ENCODE measurements at places on chromosomes 12 and 14.

GRCh38 chr14:96164861-96165490, 39.7 kb upstream of the BDKRB2 start:
- no peak for DNase-seq

DNA sequence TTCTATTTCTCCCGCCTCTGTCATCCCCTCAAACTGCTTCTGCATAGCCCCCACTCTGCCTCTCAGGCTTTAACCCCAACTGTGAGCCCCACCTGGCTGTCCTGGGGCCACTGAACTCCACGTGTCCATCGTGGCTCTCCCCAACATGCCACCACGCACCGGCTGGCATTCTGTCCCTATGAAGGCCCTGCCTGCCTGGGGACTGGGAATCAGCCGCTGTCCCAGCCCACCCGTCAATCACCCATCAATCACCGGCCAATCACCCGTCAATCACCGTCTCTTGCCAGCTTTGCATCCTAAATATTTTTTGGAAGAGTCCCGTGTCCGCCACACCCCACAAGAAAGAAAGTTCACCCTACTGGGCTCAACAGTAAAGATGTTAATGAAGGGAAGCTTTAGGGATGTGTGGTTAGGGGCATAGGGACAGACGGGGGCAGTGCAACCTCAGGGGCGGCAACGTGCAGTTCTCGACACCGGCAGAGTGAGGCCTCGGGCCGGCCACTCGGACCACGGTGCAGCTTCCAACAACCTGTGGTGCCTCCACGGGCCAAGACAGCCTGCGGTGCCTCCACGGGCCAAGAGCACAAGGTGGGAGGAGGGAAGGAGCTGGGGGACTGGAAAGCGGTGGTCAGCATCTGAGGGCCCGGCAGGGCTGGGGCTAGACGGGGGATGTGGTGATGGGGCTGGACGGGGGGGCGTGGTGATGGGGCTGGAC, 85.6 kb downstream of the GALNT9 start:
- DNase-seq = no peak

DNA sequence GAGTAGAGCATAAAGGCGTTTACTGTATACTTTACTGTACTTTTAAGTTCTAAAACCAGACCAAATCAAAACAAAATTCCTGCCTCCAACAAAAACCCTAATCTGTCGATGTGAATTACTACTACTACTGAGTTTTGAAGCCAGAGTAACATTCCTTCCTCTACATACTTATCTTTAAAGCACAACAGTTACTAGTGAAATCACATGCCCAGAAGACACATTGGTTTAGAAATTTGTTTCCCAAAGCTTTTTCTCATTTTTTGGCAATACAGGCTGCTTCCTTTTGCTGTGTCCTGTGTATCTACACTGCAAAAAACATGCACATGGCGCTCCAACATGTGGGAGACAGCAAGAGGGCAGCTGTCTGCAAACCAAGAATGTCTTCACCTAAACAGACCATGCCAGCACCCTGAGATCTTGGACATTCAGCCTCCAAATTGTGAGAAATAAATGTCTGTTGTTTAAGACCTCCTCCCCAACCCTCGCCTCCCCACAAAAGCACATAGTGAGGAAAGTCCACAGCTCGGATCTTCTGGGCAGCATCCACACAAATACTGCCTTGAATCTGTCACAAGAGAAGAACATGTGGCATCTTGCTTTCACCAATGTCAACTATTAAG, 21.1 kb downstream of the SETD3 start:
- no peak for DNase-seq

DNA sequence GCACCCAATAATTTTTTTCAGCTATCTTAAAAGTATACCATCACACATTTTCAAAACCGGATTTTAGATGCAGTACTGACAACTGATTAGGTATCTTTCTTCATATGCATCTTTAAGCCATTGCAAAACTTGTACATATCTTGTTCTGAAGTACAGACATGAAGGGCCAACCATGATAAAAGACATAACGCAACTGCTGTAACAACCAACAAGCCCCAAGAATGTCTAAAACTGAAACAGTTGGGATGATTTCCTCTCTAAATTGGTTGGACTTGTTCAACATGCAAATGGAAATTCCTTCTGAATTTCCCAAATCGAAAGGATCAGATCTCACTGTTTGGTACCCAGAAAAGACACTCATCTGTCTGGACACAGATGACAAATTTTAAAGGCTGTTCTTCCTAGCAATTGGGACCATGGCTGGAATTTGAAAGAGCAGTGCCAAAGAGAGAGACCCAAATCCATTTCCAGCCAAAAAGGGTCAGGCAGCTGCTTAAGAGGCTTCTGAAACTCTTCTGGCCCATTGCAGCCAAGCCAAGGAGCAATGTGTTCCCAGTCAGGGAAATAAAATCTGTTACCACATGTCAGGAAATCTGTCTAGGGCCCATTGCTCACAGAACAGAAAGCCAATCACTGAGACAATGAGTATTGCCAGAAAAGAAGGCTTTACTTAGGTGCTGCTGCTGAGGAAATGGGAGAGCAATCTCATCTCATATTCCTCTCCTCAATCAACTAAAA, 1122.4 kb upstream of the USP15 start:
- no peak for DNase-seq

- DNase-seq = no peak
Measured at GRCh38 chr12:104852896-104853295, 105.2 kb downstream of the SLC41A2 start.

DNA sequence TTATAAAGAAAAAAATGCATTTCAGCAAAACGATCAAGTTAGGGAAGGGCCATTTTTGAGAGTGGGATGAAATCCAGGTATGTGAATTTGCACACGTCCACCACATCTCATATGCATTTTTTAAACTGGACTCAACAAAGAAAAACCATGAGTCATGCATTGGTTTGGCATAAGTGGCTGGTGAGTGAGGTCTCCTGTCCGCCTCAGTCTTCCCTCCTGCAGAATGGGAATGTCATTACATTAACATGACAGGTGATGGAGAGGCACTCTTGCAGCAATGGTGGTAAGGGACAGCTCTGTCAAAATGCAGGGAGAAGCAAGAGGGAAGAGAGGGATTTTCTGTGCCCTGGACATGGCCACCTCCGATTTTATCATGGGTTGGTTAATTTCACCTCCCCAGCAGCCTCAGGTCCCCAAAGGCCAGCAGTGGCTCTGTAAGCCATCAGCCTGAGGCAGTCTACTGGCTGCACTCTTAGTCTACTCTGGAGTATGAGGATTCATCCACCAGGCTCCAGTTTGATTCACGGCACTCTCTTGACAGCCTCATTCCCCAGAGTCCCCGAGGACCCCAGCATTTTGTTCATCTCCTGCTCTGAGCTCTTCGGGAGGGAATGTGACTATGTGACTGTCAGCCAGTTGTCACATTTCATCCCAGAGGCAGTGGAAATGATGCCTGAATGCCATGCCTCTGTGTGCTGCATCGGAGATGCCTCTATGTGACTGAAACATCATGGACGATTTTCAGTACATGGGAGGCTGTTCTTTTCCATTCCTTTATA, 17.1 kb upstream of the PWP1 start:
- DNase-seq = no peak

DNA sequence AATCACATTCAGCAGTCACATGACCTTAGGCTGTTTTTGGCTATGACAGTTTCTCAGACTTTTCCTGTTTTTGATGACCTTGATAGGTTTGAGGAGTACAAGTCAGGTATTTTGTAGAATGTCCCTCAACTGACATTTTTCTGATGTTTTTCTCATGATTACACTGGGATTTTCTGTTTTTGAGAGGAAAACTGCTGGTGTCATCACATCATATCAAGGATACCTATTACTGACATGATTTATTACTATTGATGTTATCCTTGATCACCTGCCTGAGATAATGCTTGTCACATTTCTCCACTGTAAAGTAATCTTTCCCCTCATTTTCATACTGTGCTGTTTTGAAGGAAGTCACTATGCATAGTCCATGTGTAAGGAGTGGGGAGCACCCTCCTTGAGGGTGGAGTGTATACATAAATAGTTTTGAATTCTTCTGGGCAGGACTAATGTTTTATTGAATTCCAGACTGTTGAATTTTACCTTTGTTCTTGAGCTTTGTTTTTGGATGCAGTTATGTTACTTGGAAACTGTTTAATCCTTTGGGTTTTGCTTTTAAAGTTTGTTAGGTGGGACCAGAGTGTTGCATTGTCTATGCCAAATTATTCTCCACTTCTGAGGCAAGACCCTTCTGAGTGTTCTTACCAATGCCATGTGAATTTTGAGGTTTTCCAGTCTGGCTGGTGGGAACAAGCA, 444.5 kb upstream of the FAR2 start:
- DNase-seq = no peak

GRCh38 chr14:70649803-70650202, 8.1 kb downstream of the TTC9 start:
- no peak for DNase-seq

GRCh38 chr14:90857866-90858265, 41.6 kb upstream of the TTC7B start:
- DNase-seq = no peak

GRCh38 chr12:104575442-104576186, 118.9 kb downstream of the CHST11 start:
- no peak for DNase-seq

- DNase-seq = no peak
Measured at GRCh38 chr14:60933920-60934655, 46.8 kb downstream of the TRMT5 start.

DNA sequence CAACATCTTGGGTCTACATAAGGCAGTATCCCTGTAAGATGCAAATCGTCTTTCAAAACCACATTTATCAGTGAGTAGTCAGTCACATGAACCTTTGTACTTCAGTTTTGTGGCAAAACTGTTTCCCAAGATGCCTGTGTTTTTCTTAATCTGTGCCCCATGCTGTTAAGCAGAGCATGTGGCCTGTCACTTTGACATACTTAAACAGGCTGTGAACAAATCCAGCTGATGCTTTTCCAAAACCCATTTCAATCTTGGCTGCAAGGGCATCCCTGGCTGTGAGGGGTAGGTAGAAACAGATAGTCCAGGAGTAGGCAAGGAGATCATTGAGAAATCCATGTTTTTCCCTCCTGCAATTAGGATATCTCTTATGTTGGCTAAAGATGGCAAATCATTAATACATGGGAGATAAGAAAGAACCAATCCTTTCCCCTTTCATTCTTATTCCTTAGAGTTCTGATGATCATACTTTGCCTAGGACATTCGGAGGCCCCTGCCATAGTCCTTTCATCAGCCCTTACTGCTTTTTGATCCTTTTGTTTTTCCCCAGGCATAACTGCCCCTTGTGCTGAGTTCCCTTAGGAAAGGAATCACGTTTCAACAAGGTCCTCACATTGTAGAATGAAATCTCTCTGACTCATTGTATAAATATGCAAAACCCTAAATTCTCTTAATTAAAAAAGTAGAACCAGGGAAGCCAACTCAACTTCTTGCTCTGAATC, 121.1 kb upstream of the EEA1 start:
- no peak for DNase-seq

DNA sequence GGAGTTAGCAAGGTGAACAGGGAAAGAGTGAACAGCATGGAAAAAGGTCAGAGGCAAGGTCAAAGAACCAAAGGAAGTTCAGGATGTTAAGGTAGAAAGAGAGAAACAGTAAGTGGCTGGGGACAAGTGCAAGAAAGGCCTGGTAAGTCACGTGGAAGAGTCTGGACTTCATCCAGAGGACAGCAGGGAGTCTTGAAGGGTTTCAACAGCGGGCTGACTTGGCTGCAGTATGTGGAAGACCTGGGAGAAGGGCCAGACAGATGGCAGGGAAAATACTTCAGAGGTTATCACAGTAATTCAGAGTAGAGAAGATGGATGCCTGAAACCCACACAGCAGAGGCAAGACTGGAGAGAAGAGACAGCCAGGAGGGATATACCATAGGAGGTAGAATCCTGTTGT, 34.0 kb downstream of the CIT start:
- DNase-seq = no peak

DNA sequence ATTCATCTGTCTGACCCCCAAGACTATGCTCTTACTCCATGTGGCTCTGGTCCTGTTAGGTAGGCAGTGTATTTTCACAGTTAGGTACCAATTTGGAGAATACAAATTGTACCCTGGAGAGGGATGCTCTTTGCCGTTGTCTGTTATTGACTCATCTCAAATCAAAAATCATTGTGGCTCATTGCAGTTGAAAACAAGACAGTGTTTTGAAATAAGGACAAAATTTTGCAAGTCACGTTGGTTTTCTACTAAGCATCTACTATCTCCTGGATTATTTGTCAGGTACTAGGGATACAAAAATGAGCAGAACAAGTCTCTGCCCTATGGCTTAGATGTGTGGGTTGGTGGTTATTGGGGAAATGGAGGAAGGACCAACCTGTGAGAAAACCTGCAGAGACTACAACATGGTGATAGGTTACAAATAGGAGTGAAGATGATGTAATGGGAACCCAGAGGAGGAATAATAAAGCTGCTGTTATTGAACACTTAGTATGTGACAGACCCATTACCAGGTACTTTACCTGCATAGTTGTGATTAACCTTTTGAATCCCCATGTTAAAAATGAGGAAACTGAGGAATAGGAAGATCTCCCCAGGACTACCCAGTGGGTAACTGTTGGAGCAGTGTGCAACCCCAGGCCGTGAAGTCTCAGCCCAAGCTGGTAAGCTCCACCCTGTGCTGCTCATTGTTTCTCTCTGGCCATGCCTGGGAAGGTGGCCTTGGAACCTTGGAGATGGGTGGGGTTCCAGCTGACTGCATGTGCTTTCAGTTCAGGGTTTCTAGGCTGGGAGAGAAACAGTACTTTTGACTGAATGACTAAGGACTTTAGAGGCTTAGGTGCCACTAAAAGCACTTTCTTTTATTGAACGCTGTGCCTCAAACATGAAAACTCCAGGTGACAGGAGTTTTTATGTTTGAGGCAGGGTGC, 72.9 kb upstream of the SRSF5 start:
- DNase-seq = no peak

DNA sequence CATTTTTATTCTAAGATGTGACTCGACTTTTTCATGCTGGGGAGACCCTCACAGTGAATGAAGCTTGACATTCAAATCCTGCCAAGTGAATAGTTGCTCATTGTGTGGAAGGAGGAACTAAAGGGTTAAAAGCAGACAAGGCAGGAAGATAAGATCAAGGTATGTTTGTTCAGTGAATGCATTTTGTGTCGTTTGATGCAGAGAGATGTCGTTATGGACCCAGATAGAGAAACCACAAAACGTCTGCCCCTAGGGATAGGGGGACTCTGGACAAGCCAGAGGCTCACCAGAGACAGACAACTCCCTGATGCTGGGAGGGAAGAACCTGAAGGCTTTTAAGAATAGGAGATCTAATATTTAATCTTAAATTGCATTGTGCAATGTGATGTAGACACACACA, 72.5 kb upstream of the MYL2 start:
- no peak for DNase-seq

DNA sequence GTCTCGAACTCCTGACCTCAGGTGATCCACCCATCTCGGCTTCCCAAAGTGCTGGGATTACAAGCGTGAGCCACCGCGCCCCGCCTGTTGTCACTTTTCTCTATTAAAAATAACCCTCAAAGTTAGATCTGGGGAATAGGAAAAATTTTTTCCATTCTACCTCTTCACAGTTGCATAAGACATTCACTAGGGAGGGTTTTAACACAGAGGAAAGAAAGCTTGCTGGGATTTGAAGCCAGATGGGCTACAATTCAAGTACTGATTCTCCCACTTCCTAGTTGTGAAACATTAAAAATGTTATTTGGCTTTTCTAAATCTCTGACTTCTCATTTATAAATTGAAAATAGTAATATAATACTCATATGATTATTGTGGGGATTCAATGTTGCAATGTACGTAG, 23.3 kb upstream of the SLC15A5 start:
- no peak for DNase-seq
